ENCODE measurements at places on chromosomes 2 and 18.

- DNase-seq = peak; percentile 77
Measured at GRCh38 chr2:47031909-47032668, 116.5 kb upstream of the MCFD2 start.

DNA sequence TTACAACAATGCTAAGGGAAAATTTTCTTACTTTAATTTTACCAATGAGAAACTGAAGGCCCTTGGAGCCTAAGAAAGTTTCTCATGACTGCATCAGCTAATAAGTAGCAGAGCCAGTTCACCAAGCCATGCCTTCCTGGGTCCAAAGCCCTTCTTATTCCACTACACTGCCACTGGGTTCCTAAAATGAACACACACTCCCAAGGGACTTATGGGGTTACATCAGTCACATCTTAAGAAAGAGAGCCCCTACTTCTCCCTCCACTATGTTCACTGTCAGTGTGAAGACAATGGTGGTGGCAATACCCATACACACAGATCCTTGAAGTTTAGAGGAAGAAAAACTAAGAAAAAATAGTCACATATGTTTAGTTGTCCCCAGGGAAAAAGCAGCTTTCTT lies 20.6 kb downstream of the MBD2 start:
- DNase-seq = no peak

DNA sequence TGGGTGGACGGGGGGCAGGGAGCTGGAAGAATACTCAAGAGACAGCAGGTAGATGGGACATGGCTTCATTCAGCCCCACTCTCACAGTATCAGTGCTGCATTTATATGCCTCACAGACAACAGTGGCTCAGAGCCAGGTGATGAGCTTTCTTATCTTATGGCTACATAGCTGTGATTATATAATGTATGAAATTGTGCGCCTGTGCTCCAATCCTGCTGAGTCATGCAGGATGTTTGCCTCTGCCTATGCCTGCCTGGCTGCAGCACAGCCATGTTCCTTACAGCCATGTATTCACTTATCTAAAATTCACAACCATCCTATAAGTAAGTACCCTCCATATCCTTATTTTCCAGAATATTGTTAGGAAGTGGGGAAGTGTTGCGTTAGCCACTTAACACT lies 37.7 kb upstream of the RNF103 start:
- no peak for DNase-seq

DNA sequence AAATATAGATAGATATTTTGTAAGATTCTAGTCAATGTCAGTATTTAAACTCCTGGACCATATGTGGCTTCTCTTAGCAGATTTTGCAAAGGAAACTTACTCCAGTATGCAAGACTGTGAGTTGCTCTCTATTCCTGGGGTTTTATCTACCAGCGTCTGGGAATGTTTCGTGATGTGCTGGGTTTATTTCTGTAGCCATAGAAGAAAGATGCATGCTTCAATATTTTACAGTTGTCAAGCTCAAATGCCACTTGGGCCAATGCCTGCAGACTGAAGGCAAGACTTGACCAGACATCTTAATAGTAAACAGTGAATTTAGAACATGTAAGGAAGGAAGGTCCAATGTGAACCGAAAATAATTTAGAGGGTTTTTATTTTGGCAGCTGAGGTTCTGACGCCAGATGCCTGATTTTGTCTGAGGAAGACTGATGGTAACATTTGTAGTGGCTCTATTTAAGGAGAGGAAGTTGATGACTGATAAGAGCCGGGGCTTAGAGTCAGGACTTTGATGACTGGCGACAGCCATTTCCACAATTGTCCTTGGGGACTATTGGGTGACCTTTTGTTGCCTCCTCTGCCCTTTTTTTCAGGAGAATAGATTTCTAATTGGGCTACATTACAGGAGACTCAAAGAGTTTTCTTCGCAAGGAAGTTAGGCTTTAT lies 154.3 kb downstream of the RAPGEF4 start:
- DNase-seq = no peak

DNA sequence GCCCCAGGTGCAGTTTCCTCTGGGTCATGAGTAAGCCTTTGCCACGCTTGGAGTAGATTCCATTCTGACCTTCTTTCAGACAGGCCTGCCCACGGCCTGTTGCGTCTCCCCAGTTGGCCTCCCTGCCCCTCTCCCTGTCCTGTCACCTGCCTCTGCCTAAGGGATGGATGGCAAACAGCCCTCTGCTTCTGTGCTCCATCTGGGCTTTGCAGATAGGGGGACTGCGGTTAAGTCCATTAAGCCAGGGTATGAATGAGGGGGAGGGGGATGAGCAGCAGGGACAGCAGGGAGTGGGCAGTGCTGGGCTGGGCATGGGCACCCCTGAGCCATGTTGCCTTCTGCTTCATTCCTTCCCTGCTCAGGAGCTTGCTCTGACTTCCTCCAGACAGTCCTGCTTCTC lies 37.6 kb upstream of the B3GNT7 start:
- no peak for DNase-seq

DNA sequence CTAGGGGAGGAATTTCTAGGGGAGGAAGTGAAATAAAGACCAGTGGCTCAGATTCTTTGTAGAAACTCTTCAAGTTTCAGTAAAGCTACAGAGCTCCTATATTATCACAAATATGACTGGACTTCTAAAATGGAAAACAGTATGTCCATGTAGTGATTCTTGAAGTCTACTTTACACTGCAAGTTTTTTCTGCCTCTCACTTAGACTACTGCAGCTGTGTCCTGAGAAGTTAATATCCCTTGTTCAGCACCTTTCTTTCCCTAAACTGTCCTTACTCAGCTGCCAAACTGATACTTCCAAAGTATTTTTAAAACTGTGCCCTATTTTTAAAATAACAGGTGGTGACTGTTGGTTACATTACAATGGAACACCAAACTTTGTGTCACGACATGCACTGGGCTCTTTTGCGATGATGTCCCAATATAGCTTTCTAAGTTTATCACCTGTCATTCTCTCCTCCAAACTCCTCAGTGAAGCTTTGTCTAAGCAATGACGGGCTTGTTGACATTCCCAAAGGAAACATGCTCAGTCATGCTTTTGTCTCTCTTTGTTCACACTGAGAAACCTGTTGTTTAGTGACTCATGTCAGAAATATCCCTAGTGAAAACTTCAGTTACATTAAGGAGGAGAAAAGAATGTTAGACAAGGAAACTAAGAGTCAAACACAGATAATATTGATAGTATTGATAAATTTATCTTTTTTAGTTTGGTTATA lies 341.1 kb downstream of the ARL6IP6 start:
- DNase-seq = peak; percentile 56

DNA sequence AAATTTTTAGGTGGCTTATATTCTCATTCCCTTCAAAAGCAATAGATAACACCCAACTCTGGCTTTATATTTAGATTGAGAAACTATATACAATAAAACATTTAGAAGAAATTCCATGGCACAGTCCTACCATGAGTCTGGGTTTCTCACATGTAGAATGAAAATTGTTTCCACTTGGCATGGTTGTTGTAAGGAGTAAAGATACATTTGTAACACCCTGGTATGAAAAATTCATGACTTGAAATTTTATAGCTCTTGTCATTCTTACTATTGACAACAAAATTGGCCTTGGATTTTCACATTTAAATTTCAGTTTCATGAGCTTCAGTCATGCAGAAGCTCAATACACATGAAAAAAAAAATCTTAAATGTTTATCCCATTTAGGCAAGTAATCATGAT lies 92.5 kb upstream of the CBLN2 start:
- DNase-seq = no peak

DNA sequence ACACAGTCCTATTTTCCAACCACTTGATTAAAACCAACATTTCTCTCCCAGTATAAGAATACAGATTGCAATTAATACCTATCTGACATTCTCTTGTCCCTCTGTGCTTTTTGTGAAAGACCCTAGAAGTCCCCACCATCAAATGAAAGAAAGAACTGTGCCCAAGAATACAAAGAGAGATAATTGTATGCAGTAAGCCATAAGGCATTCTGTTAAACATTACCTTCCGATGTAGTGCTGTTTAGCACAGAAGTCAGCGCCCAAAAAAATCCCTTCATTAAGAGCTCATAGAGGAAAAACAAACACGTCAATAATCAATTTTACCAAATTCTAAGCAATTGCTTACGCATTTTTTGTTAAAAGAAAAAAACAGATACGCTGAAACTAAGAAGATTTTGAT lies 41.1 kb downstream of the ZNF516 start:
- no peak for DNase-seq

DNA sequence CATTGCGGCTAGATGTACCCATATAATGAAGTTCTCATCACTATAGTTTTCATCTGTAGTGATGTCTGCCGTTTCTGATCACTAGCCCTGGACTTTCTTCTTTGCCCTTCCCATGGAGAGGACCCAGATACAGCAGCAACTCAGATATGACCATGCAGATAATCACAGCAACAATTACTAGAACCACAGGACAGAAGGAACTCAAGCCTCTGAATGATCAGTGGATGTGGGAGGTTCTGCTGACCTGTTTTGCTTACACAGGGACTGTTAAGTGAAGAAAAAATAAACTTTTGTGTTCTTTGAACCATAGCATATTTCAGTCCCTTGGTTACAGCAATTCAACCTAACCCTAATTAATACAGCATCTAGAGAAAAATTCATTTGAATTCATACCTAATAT lies 62.7 kb downstream of the ACVR1 start:
- DNase-seq = no peak

DNA sequence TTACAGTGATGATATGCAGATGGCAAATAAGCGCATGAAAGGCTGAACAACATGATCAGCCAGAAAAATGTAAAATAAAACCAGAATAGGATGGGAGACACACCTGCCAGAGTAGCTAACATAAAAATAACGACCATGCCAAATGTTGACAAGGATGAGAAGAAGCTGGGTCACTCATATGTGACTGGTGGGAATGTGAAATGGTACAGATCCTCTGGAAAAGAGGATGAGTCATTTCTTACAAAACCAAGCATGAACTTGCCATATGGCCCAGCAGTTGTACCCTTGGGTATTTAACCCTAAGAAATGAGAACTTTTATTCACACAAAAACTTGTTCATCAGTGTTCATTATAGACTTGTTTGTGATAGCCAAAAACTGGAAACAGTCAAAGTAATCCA lies 143.8 kb downstream of the SH3BP4 start:
- no peak for DNase-seq

DNA sequence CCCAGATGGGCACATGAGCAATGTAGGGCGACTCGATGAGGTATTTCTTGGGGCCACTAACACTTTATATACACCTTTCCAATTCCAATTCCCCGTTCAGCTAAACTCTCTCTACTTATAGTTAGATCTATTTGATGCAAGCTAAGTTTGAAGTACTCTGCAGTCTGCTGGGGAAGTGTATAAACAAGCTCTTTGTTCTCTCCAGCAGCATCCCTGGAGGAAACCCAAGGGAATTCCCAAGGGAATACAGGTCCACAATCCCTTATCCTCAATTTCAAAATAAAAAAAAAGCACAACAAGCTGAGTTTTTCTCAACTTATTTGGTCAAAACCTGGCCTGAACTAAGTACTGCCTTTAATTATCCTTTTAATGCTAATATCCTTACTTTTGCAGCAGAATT lies 433.3 kb downstream of the NBAS start:
- no peak for DNase-seq

DNA sequence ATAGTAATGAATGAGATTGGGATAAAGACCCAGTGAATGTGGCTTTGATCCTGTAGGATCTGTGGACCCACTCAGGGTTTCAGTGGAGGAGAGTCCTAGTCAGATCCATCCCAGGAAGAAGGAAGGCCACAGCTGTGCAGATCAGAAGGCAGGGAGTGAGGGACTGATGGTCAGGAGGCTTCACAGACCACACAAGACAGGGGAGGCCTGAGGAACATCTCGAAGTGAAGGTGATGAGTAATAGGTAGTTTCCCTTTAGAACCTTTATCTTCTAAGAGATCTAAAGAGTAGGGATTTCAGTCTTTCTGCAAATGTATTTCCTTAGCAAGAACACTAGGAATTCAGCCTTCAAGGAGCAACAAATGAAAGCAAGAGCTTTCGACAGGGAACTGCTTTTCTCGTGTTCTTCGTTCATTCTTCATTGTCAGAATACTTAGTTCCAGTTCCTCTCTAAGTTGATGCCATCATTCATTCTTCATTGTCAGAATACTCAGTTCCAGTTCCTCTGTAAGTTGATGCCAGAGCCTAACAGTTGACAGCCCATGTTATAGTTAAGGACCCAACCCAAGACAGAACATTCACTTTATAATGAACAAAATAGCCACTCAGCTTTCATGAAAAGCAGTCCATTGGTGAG lies 150.2 kb upstream of the EPAS1 start:
- DNase-seq = no peak

DNA sequence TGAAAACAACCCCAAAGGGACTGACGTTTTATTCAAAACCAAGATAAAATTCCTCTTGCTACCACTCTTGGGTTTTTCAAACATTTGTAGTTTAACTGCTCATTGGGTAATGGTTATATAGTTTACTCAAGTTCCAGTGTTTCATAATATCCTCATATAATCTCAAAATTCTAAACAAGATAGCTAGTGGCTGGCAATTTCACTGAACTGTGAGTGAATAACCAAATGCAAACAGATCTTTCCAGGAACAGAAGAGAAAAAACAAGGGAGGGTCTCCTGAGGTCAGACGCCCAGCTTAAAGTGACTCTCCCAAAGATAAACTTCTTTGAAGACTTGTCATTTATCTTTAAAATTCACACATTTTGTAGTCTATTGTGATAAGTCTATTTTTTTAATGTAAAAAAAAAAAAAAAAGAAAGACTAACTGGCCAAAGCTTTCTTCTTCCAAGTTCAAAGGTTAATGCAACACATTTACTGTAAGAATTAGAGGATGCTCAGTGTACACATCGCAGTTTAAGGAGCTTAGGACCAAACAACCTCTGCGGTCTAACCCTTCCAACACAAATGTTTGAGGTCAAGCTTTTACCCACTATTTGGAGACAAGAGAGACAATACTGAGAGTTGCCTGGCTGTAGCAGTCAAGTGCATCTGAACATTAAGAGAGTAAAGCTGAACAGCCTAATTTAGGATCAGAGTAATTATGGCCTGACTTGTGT lies 26.6 kb downstream of the LPIN2 start:
- DNase-seq = no peak

- no peak for DNase-seq
Measured at GRCh38 chr2:3302751-3303582, 74.7 kb downstream of the EIPR1 start.

DNA sequence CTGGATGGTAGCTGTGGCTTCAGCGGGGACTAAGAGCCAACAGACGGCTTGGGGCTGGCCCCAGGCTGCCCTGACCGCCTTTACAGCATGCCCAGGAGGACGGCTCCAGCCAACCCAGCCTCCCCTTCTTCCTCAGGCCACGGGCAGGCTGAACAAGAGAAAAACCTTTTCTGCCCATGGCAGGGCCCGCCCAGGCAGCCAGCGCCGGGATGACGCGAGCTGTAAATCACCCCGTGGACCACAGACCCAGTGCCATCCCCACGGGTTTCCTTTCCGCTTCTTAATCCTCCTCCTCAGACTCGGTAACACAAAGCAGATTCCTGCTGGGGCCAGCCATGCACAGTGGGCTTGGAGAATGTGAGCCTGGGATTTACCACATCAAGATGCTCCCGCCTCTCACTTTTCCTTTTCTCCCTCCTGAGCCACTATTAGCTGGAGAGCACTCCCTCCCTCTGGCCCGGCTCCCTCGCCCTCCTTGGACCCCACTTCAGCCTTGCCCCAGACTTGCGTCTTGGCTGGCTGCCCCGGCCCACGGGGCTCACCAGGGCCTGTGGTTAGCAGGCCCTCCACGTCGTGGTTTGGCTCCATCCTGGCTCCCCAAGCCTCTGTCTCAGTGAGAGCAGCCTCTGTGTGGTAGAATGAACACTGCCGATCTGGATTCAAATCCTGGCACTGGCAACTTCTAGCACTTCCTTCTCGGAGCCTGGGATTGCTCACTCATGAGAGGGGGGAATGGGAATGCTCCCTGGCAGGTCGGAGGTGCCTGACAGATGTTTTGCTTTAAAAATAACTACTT lies 31.4 kb downstream of the ATOH8 start:
- no peak for DNase-seq

Measured in keratinocyte (primary cell).